ENCODE measurements at places on chromosomes 6 and 20.

GRCh38 chr6:134574491-134574890 lies 256.6 kb upstream of the SGK1 start:
- DNase-seq: no peak

DNA sequence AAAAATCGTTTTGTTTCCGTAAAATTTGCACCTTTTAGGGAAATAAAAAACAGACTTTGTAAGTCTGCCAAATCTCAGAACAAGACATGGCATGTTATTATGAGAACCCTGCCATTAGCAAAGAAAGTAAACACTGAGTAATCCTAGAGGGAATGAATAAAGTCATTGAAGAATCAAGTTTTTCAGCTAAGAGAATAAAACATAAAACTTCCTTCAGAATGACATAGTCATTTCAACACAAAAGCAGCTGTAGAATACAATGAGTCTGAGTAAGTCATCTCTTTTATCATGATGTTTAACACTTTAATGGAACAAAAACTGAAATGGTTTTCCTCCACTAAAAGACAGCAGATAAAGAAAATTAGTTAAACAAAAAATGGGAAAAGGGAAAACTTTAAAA lies 10.3 kb upstream of the DST start:
- peak; percentile 36 for DNase-seq

GRCh38 chr6:23929201-23929600 lies 196.8 kb upstream of the NRSN1 start:
- DNase-seq: no peak

DNA sequence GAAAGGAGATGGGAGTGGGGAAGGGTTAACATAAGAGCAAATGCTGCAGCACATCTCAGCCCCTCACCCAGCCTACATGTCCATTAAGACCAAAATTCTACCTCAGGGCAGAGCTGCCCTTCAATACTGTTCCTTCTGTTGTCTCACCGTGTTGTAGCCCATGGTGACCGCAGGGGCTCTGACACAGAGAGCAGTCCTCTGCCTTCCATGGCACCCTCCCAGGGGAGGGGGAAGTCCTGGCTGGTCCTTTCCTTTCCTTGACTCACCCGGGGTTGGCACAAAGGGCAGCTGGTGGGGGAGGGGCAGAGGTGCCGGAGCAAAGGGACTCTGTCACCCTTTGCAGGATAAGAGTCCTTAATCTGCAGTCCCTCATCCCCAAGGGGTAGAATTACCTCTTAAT lies 15.2 kb downstream of the NKX2-2 start:
- no peak for DNase-seq

DNA sequence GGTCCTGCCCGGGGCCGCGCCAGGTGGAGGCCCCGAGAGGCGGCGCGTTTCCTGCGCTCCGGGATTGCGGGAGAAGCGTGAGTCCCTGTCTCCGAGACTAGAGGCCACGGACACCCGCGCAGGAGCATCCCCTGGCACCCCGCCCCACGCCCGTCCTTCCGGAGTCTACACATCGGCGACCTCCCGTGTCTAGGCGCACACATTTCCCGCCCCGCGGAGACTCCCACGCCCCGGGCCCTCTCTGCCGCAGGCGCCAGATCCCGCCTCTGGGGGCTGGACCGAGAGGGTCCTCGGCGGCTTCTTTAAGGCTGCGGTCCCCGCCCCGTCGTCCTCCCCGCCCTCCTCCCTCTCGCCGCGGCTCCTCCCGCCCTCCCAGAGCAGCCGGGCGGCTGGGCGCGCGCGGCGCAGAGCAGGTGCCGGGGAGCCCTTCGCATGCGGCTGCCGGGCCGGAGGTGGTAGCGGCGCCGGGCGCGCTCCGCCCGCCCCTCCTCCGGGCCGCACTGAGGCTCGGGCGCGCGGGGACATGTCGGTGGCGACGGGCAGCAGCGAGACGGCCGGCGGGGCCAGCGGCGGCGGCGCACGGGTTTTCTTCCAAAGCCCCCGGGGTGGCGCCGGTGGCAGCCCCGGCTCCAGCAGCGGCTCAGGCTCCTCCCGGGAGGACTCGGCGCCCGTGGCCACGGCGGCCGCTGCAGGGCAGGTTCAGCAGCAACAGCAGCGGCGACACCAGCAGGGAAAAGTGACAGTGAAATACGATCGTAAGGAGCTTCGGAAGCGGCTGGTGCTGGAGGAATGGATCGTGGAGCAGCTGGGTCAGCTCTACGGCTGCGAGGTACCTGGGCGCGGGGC lies at the start of gene PPP1R14C:
Gene PPP1R14C (plus strand): TSS at position 375 of the 846 bp plus-strand sequence. CDS start 149 bp downstream, at position 524.
- peak; percentile 45 for DNase-seq

GRCh38 chr6:147507162-147508041 lies 1.1 kb upstream of the SAMD5 start:
- DNase-seq: peak; percentile 10

DNA sequence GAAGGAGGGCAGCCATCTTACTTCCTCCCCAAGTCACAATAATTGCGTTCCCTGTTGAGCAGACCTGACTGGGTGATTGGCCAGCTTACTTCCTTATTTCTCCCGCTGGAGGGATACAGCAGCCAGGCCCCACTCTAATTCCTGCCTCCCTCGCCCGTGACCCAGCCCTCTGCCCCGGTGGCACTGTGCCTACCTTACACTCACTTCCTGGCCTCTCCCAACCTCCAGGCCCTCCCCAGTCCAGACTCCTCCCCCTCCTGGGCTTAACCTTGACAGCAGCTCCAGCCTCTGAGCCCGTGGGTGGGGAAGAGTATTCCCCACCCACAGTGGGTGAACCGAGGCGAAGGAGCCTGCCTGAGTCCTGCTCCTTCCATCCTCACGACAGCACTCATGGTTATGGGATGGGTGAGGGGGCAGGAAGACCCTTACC lies 3.0 kb downstream of the BAK1 start:
- DNase-seq: no peak

DNA sequence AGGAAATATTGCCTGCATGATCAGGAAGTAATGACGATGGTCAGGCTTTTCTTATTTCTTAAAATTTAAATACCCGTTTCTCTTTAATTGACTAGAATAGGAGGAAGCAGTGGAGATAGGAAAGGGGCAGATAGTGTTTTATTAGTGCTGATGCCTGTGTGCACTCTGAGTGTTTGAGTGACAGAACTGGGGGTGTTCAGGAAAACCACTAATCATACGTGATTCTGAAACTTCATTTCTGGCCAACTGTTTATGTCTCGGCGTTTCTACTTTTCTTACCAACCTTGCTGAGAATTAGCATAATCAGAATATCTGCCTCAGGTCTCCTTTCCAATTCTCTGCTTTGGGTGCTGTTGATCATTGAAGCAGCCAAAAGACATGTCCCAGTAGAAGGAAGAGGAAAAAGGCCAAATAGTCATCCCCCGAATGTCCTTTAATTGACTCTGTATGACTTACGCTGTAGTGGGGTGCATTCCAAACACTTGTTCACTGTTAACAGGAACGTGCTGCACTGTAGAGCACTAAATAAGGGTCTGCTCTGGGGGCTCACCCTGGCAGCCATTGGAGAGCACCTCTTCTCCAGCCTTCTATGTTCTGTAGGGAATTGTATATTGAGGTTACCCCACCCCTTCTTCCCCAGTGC lies 152.9 kb downstream of the JARID2 start:
- DNase-seq: no peak

DNA sequence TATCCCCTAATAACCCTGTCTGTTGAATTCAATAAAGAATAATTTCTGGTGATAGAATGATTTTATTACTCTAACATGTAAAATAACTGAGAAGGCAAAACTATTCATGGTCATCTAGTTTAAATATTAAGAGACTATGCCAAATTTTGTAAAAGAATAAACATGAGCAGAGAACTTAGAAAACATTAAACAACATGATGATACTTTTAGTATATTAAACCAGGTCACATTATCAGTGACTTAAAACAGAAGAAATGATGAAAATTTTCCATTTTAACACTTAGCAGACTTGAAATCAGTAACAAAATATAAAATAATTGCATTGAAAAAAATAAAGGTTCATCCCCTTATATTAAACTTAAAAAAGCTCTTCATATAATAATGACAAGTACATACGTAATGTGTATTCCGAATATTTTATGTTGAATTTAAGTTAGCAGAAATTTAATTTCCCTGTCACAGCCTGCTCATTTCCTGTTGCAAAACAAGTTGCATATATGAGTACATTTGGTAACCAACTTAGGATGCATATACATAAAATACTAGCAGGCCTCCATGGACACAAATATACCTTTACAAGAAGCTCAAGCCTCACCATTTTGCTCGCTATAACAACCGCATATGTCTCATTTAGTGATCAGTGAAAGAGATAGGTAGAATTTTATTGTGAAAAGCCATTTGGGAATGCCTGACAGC lies 40.6 kb downstream of the DTNBP1 start:
- no peak for DNase-seq

- no peak for DNase-seq
Observed at GRCh38 chr6:28523241-28523622, 2.4 kb upstream of the GPX5 start.

DNA sequence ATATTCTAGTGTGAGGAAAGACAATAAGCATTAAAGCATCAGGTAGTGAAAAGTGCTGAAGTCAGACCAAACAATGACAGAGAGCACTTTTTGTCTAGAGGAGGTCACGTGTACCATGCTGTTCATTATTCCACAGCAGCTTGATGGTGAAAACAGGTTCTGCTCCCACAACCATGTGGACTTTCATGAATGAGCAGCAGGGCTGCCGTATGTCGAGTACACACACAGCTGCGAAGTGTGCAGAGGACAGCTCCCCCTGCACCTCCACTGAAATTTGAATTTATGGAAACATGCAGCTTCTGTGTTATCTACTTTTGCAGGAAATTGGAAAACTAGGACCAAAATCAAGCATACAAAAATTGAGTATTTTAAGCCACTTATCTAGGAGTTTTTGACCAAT lies 85.3 kb downstream of the MAP7 start:
- DNase-seq: no peak

- no peak for DNase-seq
Observed at GRCh38 chr20:36298795-36299339, 7.3 kb upstream of the DLGAP4 start.

- DNase-seq: no peak
Observed at GRCh38 chr6:166630462-166630861, 3.4 kb upstream of the RPS6KA2 start.

DNA sequence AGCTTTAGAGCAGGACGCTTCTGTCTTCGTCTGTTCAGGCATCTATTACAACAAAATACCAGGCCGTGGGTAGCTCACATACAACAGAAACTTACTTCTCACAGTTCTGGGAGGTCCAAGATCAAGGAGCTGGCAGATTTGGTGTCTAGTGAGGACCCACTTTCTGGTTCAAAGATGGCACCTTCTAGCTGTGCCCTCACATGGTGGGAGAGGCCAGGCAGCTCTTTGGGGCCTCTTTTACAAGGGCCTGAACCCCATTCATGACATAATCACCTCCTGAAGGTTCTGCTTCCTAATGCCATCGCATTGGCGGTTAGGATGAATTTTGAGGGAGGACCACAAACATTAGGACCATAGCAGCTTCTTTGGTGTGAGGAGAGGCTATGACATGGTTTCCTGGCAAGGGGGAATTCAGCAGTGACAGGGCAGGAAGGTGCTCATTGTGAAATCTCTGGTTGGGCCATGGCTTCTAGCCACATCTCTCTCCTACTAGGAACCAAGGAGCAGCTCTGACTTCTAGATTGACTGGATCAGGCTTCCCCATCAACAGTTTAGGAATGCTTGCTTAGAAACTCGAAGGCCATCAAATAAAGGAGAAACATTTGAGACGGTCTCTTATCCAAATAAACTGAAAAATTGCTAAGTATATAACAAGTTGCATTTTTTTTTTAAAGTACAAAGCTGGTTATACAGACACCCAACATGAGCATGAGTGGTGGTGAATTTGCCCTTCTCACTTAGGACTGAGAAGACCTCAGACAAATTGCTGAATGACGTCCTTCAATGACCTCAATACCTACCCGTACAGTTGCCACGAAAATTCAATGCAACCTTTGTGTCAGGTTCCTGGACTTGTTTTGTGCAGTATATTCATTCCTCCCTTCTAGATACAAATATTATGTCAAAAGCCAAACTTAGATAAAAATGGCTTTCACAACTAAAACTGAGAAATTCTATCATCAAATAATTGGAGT lies 140.7 kb downstream of the ZDHHC14 start:
- no peak for DNase-seq

GRCh38 chr6:157376706-157377230 lies 4.2 kb upstream of the ZDHHC14 start:
- peak; percentile 34 for DNase-seq

GRCh38 chr6:16339265-16339587 lies 100.8 kb downstream of the GMPR start:
- no peak for DNase-seq

DNA sequence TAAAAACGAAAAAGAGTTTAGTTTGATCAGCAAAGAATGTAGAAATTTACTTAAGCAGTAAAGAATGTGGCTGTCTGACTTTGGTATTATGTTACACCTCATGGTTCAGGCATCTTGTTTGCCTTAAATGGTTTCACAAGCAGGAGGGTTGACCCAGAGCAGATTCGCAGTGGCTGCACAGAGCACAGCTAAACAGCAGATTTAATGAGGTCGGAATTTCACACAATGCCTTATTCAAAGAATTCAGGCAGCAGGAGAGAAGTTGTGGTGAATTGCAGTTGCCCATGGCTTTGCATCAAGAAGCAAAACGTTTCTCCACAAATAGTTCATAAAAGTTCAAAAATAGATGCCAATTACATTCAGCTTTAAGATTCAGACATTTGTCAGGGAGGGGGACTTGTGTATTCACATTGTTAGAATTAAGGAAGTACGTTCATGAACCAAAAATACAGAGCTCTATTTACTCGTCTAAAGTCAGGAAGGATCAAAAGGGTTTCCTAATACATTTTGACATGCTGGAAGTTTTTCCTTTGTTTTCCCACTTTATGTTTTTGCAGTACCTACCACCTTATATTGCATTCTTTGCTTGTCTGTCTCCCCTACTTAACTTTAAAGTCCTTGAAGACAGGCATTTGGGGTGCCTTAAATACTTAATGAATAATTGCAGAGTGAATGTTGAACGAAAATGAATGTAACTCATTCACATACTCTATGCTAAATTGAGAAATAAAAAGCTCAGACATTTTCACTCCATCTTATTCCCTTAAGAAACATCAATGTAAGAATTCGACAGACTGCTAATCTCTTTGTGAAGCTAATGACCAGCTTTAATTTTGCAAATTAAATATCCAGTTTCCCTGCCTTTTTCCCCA lies 1163.6 kb upstream of the CITED2 start:
- peak; percentile 80 for DNase-seq

- peak; percentile 26 for DNase-seq
Observed at GRCh38 chr6:99349171-99350141, at the start of gene FAXC. Gene FAXC (minus strand): TSS chr6:99349674. CDS start chr6:99349372, 302 bp downstream.

Measured in AG08395 (cell line).